ENCODE measurements at places on chromosomes 16 and 17.

DNA sequence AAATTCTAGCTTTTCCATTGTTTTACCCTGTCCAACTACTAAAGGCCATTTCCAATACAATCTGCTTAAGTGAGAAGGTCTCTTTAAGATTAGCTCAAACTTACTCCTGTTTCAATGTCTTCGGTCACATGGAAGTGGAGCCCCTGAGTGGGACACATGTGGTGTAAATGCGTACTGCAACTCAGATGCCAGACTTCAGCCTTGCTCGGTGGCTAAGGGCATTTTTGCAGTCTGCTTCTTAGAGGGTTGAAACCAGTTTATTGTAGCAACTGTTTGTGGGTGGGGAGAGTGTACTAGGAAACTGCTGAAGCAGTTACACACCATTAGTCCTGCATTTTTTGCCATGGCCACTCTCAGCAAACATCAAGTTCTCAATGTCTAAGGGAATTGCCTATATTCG, 140.6 kb downstream of the PARN start:
- peak overlapping the region; percentile 13 for H3K27ac ChIP-seq
- H3K4me1 ChIP-seq = peaks cover 34% of the 10 kb centered on the region
- DNase-seq = peak; percentile 37
- H3K27me3 ChIP-seq = no peaks in the 10 kb centered on the region
- H3K4me3 ChIP-seq = no peak overlapping the region
- no peaks in the 10 kb centered on the region for H3K36me3 ChIP-seq

- H3K36me3 ChIP-seq = no peaks in the 10 kb centered on the region
- H3K27me3 ChIP-seq = no peaks in the 10 kb centered on the region
- no peak for DNase-seq
- no peaks in the 10 kb centered on the region for H3K4me1 ChIP-seq
- H3K4me3 ChIP-seq = no peak overlapping the region
Measured at GRCh38 chr16:2785101-2785991, 2.0 kb downstream of the PRSS33 start.

- H3K27me3 ChIP-seq = no peaks in the 10 kb centered on the region
- H3K4me1 ChIP-seq = no peaks in the 10 kb centered on the region
- DNase-seq = no peak
Measured at GRCh38 chr17:77867308-77867781, 91.2 kb upstream of the TNRC6C start.

- no peak for DNase-seq
- H3K36me3 ChIP-seq = no peaks in the 10 kb centered on the region
- no peaks in the 10 kb centered on the region for H3K27me3 ChIP-seq
- H3K27ac ChIP-seq = peak overlapping the region; percentile 82
Measured at GRCh38 chr17:81831957-81832607, 1.0 kb downstream of the MCRIP1 start.

DNA sequence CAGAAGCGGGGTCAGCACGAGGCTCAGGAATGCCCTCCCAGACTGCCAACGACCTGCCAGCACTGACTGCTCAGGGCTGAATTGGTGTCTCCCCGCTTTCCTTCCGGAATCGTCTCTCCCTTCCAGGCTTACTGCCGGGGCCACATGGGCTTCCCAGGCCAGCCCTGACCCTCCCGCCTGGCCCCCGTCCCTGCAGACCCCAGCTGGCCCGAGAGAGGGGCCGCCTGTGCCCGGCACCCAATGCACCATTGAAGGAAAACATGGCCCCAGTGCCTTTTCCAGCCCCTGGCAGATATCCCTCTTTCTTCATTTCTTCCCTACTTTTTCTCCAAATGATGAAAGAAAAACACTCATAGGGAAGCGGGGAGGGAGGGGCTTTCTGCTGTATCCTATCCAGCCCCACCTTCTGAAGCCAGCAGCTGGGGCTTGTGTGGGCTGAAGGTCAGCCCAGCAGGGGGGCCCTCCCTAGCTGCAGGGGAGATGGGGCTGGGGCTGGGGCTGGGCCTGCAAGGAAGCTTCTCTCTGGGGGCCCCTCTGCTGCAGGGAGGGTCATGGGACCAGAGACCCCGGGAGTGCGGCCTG, 25.9 kb downstream of the ZNF469 start:
- no peaks in the 10 kb centered on the region for H3K27me3 ChIP-seq
- no peaks in the 10 kb centered on the region for H3K4me1 ChIP-seq
- no peak overlapping the region for H3K27ac ChIP-seq
- no peak for DNase-seq
- H3K36me3 ChIP-seq = no peaks in the 10 kb centered on the region
- no peak overlapping the region for H3K4me3 ChIP-seq

GRCh38 chr16:88194397-88195268, 188.1 kb upstream of the ZNF469 start:
- no peaks in the 10 kb centered on the region for H3K4me1 ChIP-seq
- H3K4me3 ChIP-seq = no peak overlapping the region
- no peak overlapping the region for H3K27ac ChIP-seq
- no peak for DNase-seq

- H3K4me3 ChIP-seq = no peak overlapping the region
- 0 out of 2 replicates have a peak, but pooled peaks cover 1% of the 10 kb centered on the region for H3K27me3 ChIP-seq
- DNase-seq = no peak
- H3K36me3 ChIP-seq = no peaks in the 10 kb centered on the region
- no peaks in the 10 kb centered on the region for H3K4me1 ChIP-seq
- H3K27ac ChIP-seq = no peak overlapping the region
Measured at GRCh38 chr16:49489686-49490320, 116.2 kb downstream of the C16orf78 start.

- no peak overlapping the region for H3K4me3 ChIP-seq
- no peaks in the 10 kb centered on the region for H3K27me3 ChIP-seq
- H3K36me3 ChIP-seq = no peaks in the 10 kb centered on the region
Measured at GRCh38 chr16:51557670-51558069, 406.6 kb upstream of the SALL1 start.

DNA sequence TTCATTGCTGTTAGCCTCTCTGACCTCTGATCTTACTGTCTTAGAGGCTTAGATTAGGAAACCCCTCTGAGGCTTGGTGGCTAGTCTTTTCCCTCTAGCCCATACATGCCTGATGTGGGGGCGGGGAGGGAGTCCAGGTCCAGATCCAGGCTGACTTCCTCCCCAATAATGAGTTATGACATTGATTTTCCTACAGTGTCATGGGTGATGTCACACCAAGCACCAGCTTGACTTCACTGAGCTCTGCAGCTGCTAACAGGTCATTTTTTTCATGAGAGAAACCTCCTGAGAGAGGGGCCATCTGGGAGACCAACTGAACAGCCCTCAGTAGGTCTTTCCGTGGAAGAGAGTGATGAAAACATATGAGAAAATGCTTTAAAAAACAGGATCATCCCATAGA, 180.2 kb upstream of the N4BP1 start:
- no peaks in the 10 kb centered on the region for H3K4me1 ChIP-seq
- no peaks in the 10 kb centered on the region for H3K27me3 ChIP-seq
- DNase-seq = no peak
- no peaks in the 10 kb centered on the region for H3K36me3 ChIP-seq
- H3K27ac ChIP-seq = no peak overlapping the region
- H3K4me3 ChIP-seq = no peak overlapping the region

DNA sequence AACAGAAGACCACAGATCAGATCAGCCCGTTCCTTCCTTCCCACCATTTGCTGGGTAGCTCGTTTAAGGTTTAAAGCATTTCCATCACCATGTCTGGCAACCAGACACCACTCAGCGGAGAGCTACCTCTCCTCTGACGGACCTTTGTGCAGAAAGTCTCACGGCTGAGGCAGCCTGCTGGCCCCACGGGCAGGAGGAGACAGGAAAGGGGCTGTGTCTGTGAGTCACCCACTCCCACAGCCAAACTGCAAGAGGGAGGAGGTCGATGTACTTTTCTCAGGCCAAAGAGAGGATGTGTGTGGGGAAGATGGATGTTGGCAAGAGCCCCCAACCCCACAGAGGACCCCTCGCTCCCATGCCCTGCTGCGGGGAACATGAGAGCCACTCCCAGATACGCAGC, 92.1 kb downstream of the ZNF423 start:
- no peaks in the 10 kb centered on the region for H3K27me3 ChIP-seq
- no peak for DNase-seq
- no peak overlapping the region for H3K4me3 ChIP-seq

All from Caco-2 (cell line).